OCI-LY7 (cell line): ENCODE measurements at places on chromosomes 12 and 14. TPM values are rescaled to one million over a fixed set of nuclear protein-coding genes. Genes with fewer than 3 reads are reported as not detected.

The PRB2 gene
- total RNA-seq, result not detected in 2 replicates

DNA sequence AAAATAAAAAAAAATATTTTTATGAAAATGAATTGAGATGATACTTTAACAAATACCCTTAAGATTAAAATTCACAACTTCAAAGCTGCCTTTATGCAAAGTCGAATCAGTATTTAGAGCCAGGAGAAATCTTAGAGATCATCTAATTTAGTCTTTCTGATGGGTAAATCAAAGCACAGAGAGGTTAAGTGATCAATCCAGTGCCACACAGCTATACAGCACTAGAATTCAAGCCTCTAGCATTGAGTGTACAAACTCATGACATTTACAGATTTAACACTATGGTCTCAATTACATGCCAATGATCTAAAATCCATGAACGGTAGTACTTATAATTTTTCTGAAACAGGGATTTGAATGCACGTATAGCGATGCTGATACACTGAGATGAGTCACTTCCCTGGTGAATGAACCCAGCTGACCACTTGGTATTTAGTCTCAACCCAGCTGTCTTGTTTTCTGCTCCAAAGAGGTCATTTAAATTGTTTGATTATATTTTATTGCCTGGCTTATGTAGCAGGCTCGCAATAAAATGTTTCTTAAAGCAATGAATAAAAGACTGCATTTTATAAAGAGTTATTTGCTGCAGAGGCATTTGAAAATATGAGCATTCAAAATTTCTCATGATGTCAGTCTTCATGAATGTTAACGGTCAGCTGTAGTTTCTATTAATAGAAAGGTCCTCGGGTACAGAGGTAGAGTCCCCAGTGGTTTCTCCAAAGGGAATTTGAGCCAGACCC lies 152.4 kb upstream of the PRICKLE1 start:
- no peak for DNase-seq

The UNG gene
- total RNA-seq, result 84.1 and 85.0 TPM in 2 replicates

- DNase-seq, result no peak
These were observed 24.2 kb downstream of the ZNF664 start for GRCh38 chr12:123997033-123997822.

GRCh38 chr14:89214221-89214965 lies 202.6 kb downstream of the FOXN3 start:
- DNase-seq, result no peak

The KERA gene
- not detected in 2 replicates for total RNA-seq

GRCh38 chr14:53871951-53872350 lies 84.7 kb downstream of the BMP4 start:
- DNase-seq, result no peak

DNA sequence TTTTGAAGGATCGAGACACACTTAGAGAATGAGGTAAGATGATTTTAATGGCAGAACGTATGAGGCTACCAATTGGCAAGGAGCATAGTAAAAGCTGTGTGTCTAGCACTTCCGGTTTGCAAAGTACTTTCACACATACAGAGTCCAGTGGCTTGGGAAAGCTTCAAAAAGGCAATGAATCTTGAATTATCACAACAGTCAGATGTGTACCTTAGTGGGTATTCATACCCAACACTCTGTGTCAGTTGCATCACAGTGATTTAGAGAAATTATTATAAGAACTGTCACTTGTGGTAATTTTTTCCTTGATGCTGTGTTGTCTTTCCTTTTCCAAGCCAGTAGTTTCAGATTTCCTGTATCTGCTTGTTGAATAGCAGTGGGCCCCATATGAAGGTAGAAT lies 424.1 kb downstream of the PCNX1 start:
- peak; percentile 15 for DNase-seq

- DNase-seq, result no peak
These were observed 46.7 kb downstream of the GXYLT1 start for GRCh38 chr12:42097971-42098370.

The OR6C2 gene
- not detected in 2 replicates for total RNA-seq

DNA sequence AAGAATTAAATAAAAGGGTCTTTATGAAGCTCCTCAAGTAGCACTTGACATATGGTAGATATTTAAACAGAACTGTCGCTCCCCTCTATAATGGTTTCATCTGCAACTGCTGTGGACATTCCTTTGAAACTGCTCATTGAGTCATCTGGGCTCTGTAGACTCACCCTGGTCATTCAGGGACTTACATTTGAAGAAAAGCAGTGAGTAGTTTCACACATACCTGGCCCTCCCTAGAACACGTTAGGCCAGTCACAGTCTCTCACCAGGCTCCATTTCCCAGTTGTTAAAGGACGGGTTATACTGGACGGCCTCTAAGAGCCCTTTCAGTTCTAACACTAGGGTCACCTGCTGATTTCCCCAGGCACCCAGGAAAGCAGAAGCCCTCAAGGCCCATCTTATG lies 217.0 kb downstream of the BCL11B start:
- DNase-seq, result no peak

The SMCO2 gene
- total RNA-seq, result not detected in 2 replicates

DNA sequence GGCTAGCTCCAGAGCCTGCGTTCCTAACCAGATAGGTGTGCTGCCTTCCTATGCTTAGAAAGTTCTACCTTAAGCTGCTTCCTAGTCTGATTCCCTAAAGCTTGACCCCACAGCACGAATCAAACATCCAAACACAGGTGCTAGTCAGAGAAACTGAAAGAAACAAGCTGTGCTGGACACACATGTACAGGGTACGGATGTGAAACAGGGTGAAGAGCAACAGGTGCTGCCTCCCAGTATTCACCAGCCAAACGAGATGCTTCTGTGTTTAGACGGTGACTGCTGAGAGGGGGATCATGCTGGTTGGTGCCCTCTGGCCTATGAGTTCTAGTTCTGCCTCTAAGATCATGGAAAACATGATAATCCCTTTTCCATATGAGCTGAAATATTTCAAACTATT lies 105.3 kb downstream of the GRIP1 start:
- DNase-seq, result peak; percentile 89

GRCh38 chr12:65209655-65210043 lies 40.3 kb downstream of the LEMD3 start:
- peak; percentile 66 for DNase-seq

The SLC11A2 gene
- 43.4 and 43.6 TPM in 2 replicates for total RNA-seq

DNA sequence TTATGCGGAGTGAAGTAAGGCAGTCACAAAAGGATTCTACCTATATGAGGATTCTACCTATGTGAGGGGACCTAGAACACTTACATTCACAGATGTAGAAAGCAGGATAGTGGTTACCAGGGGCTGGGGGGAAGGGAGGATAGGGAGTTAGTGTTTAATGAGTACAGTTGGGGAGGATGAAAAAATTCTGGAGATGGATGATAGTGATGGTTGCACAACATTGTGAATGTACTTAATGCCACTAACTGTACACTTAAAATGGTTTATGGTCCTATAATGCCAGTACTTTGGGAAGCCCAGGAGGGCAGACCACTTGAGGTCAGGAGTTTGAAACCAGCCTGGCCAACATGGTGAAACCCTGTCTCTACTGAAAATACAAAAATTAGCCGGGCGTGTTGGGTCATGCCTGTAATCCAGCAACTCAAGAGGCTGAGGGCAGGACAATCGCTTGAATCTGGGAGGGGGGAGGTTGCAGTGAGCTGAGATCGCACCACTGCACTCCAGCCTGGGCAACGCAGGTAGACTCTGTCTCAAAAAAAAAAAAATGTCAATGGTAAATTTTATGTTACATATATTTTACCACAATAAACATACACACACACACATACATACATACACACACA lies 25.4 kb downstream of the SVOP start:
- no peak for DNase-seq

GRCh38 chr14:70722418-70722817 lies 80.7 kb downstream of the TTC9 start:
- no peak for DNase-seq

DNA sequence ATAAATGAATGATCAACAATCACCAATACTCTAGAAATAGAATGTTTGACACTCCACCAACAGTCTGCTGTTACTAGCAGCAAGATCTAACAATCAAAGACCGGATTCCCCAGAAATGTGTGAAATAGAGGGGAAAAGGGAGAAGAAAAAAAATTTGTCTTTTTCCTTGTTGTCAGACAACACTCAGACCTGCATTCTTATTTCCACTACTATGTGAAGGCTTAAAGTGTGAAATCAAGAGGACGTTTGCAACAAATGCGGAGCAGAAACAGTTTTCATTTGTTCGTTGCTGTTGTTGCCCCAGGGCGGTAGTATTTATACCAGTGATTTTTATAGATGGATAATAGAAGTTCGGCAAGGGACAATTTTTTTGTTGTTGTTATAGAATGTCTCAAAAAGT lies 9.2 kb downstream of the NKX2-1 start:
- no peak for DNase-seq

The GLIPR1 gene
- total RNA-seq, result 3.3 and 4.6 TPM in 2 replicates

The GYS2 gene
- total RNA-seq, result not detected in 2 replicates

The SYCP3 gene
- 0.35 and 0.36 TPM in 2 replicates for total RNA-seq

DNA sequence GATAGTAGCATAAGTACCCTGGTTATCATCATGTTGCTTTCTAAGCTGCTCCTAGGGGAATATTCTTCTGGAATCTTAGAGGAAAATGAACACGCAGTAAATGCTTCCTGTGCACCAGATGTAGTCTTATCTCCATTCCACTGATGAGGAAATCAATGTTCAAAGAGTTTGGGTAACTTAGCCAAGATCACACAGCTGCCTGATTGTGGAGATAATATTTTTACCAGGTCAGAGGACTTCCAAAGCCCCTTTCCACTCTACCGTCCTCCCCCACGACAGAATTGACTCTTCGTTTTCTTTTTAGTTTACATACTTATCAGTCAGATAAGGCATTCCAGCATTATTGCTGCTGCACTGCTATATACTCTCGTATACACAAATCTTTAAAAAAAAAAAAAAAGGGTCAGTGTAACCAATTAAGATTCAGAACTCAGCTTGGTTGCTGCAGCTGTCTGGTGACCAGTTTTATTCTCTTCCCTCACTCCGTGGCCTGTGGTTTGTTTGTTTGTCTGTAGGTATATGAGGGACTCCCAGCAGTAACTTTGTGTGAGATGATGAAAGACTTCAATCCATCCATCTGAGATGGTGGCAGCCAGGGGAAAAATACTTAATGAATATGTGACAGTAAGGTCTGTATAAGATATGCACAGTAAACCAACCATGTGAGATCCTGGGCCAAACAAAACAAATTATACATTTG lies 110.5 kb downstream of the TGFB3 start:
- DNase-seq, result no peak

GRCh38 chr14:100750762-100751699 lies 24.3 kb downstream of the DLK1 start:
- no peak for DNase-seq

The TTC7B gene
- 0.51 and 0.83 TPM in 2 replicates for total RNA-seq

GRCh38 chr14:100020629-100021028 lies 44.6 kb upstream of the EVL start:
- no peak for DNase-seq

GRCh38 chr12:21340403-21340802 lies 5.7 kb upstream of the SLCO1A2 start:
- DNase-seq, result no peak

The SLC10A1 gene
- total RNA-seq, result not detected in 2 replicates

GRCh38 chr14:74582910-74583581 lies 29.0 kb downstream of the LTBP2 start:
- no peak for DNase-seq
